ENCODE measurements at places on chromosomes 3 and 15.

DNA sequence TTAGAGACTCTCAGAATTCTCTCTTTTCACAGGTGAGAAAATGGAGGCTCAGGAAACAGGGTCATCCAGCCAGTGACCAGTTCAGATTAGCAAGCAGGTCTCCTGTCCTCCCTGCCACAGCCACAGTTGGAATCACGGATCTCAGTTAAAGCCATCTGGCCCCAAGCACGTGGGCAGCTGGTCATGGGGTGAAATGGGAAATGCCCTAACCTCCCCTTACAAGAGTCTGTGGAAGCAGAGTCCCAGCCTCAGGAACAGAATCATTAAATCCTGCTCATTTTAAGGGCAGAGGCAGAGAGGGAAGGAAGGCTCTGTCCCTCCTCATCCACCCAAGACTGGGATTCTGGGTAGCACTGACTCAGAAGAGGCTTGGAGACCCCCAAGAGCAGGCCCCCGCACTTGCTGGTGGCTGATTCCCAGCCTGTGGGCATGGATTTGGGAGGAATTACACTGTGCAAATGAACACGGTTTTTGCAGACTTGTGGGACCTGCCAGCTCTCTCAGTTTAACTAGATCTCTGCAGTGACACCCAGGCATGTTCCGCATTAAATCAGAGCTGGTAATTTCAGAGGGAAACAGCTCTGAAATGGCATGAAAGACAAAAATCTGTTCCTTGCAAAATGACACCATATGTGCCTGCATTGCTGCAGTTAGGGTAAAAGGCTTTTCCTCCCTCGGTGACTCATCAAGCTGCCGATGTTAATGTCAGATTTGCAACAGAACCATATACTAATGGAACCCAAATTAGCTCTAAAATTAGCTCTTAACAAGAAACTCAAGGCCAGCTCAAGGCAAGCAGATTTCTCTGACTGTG is 89.0 kb downstream of the BDH1 start:
- no peak for DNase-seq

DNA sequence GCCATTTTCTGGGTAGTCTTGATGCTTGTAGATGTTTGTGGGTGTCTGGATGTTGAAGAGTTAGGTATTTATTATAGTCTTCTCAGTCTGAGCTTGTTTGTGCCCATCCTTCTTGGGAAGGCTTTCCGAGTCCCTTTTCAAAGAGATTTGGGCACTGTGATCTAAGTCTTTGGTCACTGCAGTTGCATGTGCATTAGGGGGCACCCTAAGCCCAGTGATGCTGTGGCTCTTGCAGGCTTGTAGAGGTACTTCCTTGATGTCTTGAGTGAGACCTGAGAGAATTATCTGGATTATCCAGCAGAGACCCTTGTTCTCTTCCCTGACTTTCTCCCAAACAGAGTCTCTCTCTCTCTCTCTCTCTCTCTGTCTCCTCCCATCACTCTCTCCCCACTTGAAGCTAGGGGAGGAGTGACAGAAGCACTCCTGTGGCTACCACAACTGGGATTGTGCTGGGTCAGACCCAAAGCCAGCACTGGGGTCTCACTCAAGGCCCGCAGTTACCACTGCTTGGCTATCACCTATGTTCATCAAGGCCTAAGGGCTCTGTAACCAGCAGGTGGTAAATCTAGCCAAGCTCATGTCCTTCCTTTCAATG is 68.5 kb downstream of the TMCO5A start:
- no peak for DNase-seq

GRCh38 chr3:90026406-90026805 is 919.0 kb downstream of the EPHA3 start:
- no peak for DNase-seq

- DNase-seq, result no peak
Measured at GRCh38 chr3:18898911-18899310, 249.4 kb upstream of the KCNH8 start.

GRCh38 chr15:69304182-69304545 is 5.5 kb downstream of the PAQR5 start:
- DNase-seq, result no peak

- DNase-seq, result no peak
Measured at GRCh38 chr3:79211586-79212359, 556.0 kb downstream of the ROBO1 start.

All from NCI-H1930 (cell line).